ENCODE measurements at places on chromosomes 12 and 14.

DNA sequence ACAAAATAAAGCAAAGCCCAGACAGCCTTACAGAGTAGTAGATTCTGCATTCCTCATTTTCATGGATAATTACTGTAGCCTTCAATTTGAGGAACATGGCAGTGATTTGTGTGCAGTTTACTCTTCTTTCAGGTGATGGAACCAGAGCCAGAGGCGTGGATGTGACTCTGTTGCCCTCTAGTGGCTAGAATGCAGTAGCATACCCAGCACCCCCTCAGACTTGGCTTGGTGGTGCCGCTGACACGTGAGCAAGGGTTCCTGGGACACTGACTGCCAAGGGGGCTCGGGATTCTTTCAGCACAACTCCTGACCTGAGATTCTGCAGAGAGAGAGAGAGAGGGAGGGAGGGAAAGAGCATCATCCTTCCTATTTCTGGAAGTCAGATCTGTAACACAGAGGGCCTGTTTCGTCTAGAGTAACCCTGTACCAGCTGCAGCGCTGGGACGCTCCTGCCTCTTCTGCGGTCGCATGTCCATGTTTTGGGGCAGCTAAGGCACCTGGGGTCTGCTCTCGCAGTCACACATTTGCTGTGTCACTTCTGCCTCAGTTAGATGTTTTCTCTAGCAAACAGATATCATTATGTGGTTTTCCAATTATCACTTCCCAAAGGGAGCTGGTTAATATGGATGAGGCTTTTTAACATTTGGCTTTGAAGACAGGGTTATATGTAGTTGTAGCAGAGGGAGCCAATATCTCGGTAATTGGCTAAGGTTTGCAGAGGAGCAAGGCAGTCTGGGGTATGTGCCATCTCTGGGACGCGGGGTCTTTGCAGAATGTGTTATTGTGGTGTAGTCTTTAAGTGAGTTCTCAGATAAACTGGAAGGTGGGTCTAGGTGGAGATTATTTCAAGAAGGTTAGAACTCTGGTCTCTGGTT is 428.1 kb downstream of the NRXN3 start:
- DNase-seq, result peak; percentile 22

- DNase-seq, result no peak
Observed at GRCh38 chr12:78290606-78291345, 460.1 kb downstream of the NAV3 start.

DNA sequence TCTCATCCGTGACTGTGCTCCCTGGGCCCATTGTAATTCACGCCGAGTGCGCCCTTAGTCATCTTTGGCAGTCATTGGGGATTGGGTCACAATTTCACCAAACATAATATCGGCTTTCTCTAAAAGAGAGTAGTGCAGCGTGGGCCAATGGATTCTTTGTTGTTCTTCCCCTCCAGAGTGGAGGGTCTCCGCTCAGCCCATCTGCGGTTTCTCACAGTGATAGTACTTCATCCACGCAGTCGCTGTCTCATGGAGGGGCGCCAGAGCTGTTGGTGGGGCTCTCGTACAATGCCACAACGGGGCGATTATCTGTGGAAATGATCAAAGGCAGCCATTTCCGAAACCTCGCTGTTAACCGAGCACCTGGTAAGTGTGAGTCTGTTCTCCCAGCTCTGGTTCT is 321.8 kb downstream of the SNAPC1 start:
- DNase-seq, result no peak

GRCh38 chr14:77143071-77143470 is 1.5 kb upstream of the ZDHHC22 start:
- DNase-seq, result no peak

DNA sequence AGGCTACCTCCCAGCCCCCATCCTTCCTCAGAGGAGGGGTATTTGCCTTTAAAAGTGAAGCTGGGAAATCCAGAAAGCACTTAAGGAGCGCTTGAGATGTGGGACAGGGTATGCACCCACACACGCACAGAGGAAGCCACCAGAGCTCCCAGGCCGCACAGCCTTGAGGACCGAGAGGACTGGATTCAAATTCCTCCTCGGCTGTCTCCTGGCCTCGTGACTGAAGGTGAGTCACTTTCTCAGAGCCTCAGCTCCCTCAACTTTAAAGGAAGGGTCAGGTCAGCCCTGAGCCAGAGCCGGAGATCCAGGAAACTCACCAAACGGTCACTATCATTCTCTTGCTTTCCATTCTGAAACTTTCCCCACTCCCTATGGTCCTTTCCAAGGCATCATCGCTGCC is 37.6 kb downstream of the BCL11B start:
- DNase-seq, result no peak

DNA sequence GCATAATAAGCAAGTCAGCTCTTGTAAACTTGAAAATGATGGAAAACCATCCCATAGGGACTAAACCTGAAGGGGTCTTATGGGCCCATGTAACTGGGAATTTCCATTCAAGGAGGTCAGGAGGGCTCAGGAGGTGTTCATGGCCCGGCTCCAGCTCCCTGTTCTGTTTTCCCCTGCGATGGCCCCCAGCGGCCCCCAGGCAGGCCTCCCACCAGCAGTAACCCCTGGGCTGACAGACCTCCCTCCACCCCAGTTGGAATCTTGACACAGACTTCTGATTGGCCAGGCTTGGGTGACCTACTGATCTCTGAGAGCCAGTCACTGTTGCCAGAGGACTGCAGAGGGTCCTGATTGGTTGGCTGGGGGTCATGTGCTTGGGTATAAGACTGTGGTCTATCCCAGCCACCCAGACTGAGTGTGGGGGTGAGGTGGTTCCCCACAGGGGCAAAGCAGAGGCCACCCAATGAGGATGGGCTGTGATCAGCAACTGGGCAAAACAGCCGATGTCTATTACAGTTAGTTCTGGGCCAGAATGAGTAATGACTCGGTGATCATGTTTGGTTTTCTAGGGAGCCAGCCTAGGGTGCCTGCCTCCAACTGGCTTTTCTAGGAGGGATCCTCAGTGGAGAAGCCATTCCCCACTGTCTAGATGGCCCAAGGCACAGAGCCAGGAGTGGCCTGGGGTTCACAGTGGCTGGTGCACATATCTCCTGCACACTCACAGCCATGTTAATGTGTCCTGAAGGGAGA is 27.0 kb downstream of the RHOF start:
- no peak for DNase-seq

GRCh38 chr12:88572781-88573549 is 7.3 kb downstream of the KITLG start:
- no peak for DNase-seq

- DNase-seq, result no peak
Observed at GRCh38 chr12:26188127-26188526, 7.2 kb upstream of the SSPN start.

GRCh38 chr14:90287791-90288190 is 31.4 kb downstream of the PSMC1 start:
- no peak for DNase-seq

DNA sequence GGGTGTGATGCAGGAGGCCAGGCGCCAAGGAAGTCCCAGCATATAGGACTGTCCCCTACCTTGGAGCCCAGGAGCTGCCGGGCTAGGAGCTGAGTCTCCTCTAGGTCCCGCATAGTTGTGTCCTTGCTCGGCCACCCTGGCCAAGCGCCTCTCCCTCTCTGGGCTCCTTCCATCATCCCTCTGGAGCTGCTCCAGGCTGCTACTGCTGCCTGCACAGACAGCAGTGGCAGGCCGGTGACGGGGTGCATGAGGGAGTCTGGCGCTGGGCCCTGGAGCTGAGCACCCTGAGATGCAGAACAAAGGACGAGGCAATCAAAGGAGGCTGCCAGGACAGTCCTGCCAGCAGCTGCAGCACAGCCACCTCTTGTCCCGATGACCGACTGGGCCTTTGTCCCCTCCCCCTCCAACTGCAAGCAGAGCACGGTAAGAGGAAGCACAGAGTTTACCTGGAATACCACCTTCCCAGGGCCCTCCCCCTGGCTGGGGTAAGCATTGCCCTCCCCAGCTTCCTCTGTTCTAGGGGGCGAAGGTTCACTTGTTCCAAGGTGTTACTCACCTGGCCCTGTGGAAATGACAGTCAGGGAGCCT is 10.4 kb downstream of the DTX1 start:
- no peak for DNase-seq

DNA sequence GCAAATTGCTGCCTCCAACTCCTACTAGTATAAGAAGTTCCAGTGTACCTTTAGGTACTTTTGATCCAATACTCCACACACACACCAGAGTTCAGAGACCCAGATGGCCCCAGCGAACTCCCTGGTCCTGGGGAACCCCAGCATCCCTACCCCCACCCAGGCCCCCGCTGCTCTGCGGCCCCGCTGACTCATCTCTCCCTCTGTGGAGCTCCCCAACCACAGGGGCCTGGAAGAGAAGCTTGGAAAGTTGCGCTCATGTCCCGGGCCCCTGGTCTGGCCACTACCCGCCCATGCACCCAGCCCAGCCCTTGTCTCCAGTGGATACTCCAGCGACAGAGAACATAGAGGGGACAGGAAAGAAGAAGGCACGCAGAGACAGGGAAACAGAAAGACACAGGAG is 4.2 kb upstream of the SP7 start:
- DNase-seq, result no peak

DNA sequence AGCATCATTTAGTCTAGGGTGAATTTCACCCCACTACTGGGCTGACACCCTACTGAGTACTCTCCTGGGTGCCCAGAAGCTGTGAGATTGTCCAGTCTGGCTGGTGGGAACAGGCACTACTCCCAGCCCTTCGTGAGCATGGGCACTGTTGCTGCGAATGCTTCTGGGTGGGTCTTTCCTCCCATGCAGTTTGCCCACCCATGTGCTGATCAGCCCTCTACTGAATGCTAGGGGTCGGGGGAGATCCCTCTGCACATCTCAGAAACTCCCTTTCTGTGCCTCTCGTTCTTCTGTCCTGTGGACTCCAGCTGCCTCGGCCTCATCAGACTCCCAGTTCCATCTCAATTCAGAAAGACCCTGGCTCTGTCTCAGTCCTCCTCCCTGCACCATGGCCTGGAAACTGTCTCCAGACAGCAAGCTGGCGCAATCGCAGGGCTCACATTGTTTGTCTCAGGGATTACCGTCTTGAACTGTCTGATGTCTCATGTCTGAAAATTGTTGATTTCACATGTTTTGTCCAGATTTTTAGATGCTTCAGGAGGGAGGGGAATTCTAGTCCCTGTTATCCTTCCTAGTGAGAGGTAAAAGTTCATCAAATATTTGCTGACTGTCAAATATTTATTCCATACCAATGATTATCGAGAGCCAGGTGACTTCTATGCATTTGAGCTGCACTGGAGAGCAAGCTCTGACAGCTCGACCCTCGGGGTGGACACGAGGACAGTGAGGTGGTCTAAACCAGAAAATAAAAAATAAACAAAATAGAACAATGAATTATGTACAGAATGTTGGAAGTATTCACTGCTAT is 316.6 kb upstream of the RTL1 start:
- DNase-seq, result no peak

DNA sequence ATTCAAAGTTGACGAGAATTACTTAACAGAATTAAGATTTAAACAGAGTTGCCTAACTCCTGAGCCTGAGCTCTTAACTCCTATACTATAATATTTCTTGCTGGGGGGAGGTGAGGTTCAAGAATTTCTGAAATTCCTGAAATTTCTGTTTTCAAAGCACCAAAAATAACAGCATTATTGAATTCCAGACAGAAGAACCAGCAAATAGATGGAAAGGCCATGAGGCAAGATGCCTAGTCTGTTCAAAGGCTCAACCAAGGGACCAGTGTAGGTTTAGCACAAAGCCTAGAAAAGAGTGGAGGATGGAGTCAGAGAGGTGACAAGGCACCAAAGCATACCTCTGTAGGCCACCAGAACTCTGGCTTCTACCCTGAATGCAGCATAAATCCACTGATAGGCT is 76.4 kb downstream of the PPP1R12A start:
- no peak for DNase-seq

DNA sequence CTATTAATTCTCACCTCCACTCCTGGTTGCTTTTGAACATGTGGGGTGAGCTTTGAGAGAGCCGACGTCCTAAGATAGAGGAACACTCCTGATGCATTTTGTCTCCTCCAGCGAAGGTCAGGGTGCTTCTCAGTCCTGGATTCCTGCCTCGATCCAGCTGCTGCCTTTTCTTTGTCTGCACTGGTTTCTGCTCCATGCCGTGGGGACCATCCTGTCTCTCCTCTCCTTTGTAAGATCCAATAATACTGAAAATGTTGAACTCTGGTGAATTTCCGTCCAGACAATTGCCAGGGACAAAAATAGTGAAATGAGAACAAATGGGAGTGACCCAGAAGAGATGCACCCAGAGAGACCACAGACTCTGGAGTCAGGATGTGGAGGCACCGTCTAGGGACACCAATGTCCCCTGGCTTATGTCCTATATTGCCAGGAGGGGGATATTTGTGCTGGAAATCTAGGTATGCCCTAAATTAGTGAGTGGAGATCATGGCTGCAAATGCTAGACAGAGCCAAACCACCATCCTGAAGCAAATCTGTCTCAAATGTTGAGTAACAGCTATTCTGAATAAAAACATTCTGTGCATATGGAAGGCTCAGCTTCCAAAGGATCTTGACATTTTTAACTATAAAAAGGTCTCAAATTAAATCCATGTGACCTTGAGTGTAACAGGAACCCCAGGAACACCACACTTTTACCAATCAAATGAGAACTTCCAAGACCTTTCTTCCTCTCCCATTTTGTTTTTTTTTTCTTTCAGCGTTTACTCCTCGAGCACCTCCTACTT is 170.9 kb downstream of the PPM1H start:
- DNase-seq, result no peak

DNA sequence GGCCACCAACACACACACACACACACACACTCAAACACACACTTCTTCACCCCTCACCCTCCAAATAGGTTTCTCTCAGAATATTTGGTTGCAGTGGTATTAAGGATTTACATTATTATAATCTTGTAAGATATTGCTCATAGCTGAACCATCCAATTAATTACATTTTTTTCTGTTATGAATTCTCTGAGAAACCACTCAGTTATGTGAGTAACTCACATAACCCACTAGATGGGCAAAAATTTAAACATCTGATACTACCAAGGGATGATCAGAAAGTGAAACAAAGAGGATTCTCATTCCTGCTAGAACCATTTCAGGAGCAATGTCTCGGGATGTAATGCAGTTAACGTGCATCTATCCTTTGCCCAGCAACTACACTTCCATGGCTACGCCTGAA is 31.6 kb downstream of the TMTC1 start:
- no peak for DNase-seq
